Astrocyte of the hippocampus (primary cell): ENCODE measurements at places on chromosomes 11 and 22.
A peak's percentile ranks its signal among the peaks of the same experiment; 100 is the strongest.

- DNase-seq: no peak
Measured at GRCh38 chr11:60948250-60948649, 3.7 kb downstream of the SLC15A3 start.

DNA sequence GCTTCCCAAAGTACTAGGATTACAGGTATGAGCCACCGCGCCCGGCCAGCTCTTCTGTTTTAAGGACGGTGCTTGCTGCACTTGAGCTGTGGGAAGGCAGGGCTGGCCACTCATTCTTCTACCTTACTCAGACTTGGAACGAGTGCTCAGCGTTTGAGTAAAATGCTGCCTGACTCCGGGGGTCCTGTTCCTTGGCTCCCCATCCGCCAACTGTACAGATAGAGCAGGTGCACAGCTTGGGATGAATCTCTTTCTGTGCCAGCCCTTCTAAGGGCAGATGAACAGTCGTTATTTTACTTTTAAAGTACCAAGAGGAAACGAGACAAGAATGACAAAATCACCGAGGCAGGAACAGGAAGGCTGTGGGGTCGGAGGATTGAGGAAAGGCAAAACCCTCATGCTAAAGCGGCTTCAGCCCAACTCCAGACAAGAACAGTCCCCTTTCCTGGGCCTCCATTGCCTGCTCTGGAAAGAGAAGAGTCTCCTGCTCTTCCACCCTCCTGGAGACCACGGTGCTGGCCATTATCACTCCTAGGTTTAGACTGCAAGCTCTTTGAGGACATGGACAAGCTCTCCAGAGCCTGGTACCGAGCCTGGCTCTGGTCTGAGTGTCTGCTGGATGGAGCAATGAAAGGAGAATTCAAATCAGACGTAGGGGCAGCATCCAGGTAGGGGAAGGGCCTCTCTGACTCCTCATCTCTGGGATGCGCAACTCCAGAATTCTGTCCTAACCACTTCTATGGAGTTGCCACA is 1.1 kb upstream of the SUN2 start:
- no peak for DNase-seq

GRCh38 chr11:102647430-102647829 is 22.3 kb upstream of the MMP20 start:
- no peak for DNase-seq

- no peak for DNase-seq
Measured at GRCh38 chr11:16058671-16059070, 297.7 kb downstream of the SOX6 start.

- no peak for DNase-seq
Measured at GRCh38 chr22:32722441-32722840, 79.1 kb upstream of the TIMP3 start.

DNA sequence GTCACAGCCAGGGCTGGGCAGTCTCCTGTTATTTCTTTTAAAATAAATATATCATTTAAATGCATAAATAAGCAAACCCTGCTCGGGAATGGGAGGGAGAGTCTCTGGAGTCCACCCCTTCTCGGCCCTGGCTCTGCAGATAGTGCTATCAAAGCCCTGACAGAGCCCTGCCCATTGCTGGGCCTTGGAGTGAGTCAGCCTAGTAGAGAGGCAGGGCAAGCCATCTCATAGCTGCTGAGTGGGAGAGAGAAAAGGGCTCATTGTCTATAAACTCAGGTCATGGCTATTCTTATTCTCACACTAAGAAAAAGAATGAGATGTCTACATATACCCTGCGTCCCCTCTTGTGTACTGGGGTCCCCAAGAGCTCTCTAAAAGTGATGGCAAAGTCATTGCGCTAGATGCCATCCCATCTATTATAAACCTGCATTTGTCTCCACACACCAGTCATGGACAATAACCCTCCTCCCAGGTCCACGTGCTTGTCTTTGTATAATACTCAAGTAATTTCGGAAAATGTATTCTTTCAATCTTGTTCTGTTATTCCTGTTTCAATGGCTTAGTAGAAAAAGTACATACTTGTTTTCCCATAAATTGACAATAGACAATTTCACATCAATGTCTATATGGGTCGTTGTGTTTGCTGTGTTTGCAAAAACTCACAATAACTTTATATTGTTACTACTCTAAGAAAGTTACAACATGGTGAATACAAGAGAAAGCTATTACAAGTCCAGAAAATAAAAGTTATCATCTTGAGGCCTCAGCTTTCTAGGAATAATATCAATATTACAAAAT is 13.4 kb downstream of the OR51B4 start:
- DNase-seq: no peak

DNA sequence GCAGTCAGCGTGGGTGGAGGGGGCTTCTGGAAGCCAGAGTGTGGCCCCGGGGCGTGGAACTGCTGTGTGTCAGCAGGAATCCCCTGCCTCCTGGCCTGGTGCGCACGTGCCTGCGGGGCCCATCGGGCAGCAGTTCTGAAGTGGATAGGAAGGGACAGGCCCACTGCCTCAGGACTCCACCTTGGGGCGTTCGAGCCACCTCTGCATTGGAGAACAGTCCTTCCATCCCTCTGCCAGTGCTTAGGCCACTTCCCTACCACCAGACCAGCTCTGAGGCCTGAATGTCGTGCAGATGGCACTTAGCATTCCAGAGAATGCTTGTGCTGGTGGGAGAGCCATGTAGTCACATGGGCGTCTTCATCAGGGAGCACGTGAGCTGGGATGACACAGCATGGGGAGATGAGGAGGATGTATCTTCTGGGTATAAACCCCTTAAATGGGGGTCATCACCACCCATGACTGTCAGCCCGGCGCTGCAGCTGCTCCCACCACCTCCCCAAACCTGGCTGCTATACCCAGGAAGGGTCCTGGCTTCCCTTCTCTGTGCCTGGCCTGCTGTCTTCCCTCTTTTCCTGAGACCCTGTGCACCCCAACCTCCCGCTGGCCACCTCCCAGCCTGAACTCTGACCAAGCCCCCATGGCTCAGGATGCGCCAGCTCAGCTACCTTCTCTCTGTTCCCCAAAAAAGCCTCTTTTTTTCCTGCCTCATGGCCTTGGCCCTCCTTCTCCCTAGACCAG is 9.7 kb downstream of the INCENP start:
- DNase-seq: no peak

DNA sequence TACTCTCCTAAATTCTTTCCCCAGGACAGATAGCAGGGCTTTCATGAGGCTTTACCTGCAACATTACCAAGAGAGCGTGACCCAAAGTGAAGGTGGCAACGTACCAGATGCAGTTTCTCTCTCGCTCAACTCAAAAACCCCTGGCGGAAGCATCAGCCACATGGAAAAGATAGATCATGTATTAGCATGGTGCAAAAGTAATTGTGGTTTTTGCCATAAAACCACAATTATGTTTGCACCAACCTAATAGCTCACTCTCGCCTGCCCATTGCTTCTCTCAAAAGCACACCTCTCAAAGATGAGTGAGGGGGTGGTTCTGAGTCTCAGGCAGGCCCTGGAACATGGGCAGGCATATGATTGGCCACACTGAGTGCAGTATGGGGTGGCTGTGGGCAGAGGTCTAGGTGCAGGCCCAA is 7.0 kb downstream of the MS4A6A start:
- DNase-seq: no peak

DNA sequence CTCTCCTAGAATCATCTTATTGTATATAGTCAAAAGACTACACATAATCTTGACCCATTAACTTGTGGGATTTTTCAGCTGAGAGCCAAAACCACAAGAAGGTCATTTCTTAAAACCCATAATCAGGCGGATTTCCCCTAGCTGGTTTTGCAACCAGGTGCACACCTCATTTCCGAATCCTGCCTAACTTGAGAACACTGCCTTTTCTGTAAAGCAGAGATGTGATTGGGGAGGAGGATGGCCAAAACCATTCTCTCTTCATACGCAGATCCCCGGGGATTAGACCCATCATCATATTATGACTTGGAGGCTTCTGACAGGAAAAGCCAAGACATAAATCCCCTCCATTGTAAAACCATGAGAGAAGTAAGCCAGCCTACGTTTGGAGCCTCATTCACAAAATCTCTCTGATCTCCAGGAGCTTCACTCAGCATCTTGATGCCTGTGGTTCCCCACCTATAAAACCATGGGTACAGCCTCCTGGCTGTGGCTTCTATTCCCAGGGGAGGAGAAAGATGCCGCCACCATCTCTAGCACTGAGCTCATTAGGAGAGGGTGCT is 191.3 kb downstream of the KIF18A start:
- DNase-seq: no peak

- DNase-seq: peak; percentile 26
Measured at GRCh38 chr22:41976961-41977566, 7.8 kb downstream of the SEPTIN3 start.

DNA sequence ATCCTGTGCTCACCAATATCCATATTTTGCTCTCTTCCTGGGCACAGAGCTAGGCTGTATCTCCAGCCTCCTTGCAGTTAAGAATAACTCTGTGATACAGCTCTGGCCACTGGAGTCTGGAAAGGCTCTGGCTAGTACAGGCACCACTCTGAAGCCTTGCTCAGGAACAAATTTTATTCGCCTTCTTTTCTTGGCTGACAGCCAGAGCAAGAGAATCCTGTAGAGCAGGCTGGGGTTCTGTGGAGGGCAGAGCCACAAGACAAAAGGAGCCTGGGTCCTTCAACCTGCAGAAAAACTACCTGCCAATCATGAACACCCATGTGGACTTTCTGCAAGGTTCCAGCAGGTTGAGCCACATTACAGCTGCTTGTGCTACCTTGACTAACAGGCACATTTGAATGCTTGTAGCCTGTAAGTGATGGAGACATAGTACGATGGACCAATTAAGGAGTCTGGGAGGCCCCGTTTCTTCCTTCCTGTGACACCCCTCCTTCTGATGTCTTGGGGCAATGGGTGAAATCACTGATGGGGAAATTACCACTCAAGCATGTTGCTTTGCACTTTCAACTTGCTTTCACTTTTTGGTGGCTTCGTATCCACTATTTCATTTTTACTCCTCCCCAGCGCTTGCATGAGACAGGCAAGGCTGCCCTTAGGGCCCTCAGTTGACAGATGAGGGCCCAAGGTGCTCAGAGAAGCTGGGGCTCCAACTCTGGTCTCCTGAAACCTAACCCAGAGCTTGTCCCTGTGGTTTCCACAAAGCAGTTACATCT is 267.2 kb upstream of the SYN3 start:
- DNase-seq: peak; percentile 36

- peak; percentile 32 for DNase-seq
Measured at GRCh38 chr22:49281467-49282340, 546.0 kb downstream of the BRD1 start.

GRCh38 chr11:59787816-59788215 is 22.8 kb downstream of the MRPL16 start:
- peak; percentile 53 for DNase-seq

DNA sequence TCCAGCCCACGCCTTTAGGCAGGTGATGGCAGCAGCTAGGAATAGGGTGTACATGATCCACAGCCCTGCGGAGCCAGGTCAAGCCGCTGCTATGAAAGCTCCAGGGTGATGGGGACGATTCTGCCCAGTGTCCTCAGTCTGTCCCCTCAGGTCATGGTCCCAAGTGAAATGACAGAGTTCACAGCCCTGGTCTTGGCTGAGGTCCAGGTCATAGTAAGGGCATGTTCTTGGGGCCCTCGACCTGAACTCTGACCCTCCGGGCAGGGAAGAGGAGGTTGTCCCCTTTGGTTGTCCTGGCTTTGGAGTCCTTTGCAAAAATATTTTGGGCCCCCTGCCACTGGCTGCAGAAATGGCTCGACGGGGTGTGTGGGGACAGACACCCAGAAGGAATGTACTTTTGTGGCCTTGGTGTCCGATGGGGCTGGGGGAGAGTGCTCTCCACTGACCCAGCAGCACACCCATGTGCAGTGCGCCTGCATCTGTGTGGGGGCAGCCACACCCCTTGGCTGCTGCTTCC is 7.3 kb downstream of the C22orf31 start:
- no peak for DNase-seq

- no peak for DNase-seq
Measured at GRCh38 chr22:42174062-42174461, 43.5 kb upstream of the CYP2D6 start.

GRCh38 chr11:93512949-93513667 is 30.1 kb downstream of the SMCO4 start:
- DNase-seq: no peak

- DNase-seq: no peak
Measured at GRCh38 chr22:17941471-17942406, 82.6 kb downstream of the MICAL3 start.

DNA sequence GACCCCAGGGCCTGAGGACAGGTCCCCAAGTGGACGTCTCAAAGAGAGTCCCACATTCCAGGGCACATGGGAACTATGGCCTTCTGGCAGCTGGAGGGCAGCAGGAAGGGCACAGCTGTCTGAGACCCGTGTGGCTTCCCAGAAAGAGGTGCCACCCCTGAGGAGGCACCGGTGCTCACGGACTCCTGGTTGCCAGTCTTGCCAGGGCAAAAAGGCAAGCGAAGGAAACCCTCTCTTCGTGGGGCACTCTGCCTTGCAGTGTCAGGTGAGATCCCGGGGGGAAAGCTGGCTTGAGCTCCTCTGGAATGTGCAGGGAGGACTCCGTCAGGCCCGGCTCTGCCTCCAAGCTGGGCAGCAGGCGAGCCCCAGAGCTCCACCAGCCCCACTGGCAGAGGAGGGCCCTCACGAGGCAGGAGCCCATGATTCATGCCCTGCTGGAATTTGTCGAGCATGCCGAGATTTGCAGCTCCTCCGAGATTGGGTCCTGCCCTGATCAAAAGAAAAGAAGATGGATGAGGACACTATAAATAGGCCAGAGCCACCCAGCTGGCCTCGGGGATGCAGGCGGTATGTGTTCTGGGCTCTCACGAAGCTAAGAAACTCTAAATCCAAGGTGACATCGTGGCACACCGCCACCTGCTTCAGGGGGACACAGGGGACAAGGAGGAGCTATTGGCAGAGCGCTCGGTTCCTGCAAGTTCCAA is 9.9 kb upstream of the CELSR1 start:
- peak; percentile 93 for DNase-seq

- no peak for DNase-seq
Measured at GRCh38 chr11:45922425-45923082, at the start of gene LARGE2. TSS of gene LARGE2 (plus strand) at chr11:45922656. CDS start at chr11:45922883, 227 bp downstream.

DNA sequence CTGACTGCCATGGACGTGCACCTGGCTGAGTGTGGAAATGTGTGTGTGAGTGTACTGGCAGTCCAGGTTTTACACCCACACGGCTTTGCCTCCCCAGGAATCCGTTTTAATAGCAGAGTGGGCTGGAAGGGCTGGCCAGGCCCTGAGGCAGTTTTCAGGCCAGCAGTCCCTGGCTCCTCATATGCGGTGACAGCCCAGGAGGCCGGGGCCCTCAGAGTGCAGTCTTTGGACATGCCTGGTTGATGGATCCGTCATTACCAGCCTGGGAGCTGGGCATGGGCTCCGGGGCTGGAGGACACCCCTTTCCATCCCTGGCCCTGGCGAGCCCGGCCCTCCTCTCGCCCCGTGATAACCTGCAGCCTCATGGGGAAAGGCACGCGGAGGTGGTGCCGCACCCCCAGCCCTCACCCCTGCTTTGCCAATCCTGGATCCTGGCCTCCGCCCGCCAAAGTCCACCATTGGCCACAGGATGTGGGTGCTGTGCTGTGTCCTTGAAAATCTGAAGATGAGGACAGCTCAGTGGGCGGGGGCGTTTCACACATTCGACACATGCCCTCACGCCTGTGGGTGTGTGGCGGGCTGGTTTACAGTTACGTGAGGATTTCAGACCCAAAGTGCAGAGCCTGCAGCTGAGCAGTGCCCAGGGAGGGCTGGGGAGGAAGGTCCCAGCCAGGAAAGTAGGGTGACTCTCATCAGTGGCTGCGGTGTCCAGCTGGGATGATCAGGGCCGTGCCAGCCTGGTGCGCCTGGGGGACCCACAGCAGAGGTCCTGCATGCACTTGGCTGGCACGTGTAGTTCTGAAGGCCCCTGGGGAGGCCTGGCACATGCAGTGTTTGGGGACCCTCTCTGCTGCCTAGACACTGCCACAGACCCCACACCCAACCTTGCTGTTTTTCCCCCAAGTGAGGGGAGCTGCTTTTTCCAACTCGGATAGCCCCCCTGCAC is 55.1 kb downstream of the RTN4R start:
- DNase-seq: no peak
